ENCODE measurements at places on chromosomes 5 and 9.

DNA sequence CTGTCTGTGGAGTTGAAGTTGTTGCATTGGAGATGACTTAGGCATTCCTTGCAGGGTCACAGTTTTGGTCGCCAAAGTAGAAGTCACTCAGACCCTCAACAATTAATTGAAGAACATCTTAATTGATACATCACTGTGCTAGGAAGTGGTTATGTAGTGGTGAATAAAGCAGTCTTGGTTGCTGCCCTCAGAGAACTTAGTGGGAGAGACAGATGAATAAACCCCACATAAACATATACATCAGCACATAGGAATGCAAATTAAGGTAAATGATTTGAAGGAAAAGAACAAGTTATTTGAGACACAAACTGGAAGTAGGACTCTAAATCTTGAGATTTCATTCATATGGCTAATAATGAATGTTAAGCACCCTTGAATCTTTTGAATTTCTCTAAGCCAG is 25.7 kb downstream of the FAM174A start:
- no peak for DNase-seq

DNA sequence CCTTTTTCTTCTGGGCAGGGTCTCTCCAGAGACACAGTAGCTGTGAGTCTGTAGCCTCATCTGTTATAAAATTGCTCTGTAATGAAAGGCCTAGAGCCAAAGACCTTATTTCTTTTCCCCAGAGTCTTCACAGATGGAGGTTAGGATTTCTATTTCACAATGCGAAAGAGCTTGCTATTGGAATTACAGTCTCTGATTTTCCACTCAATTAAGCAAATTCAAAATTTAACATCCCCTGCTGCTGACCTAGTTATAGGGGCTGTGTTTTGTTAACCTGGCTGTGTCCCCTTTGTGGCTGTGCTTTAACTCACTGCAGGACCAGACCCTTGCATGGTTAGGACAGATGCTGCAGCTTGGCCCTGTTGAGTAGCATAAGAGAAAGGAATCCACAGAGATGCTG is 190.3 kb upstream of the NMUR2 start:
- DNase-seq, result no peak

GRCh38 chr5:133928587-133929393 is 39.6 kb downstream of the C5orf15 start:
- DNase-seq, result no peak

- DNase-seq, result no peak
These were observed 3.6 kb downstream of the HTR1A start for GRCh38 chr5:63958654-63959053.

DNA sequence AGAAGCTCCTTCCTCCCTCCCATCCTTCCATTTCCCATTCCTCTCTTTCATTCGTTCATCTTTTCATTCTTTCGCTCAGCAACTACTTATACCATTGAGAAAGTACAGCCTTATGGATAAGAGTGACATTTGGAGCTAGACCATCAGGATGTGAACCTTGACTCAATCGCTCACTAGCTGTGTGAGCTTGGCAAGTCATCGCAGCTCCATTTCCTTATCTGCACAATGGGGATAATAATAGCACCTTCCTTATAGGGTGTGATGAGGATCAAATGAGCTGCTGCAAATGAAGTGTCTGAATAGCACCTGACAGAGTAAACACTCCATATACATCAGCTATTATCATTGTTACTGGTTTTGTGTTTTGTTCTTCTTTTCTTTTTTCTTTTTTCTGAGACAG is 28.1 kb upstream of the SYNPO start:
- DNase-seq, result no peak

Data from activated CD8-positive, alpha-beta memory T cell treated with anti-CD3 and anti-CD28 coated beads, Interleukin-2, amount 50 U/mL, for 48 hours (primary cell).